Psoas muscle (tissue), 8 donors: ENCODE measurements at places on chromosomes 3 and 15. TPM values are rescaled to one million over a fixed set of nuclear protein-coding genes. Genes with fewer than 3 reads are reported as not detected.

CFAP20DC gene
- not detected for total RNA-seq

SERPINI2 gene
- total RNA-seq: not detected

ABHD10 gene
- 16.0 TPM for total RNA-seq

PCOLCE2 gene
- 1.5 TPM for total RNA-seq

GP9 gene
- total RNA-seq: not detected

SRP14 gene
- total RNA-seq: 168 TPM

TRH gene
- total RNA-seq: not detected

ZNF80 gene
- total RNA-seq: not detected

TRAK1 gene
- 128 TPM for total RNA-seq

GPR62 gene
- 0.20 TPM for total RNA-seq

SKIL gene
- 36.1 TPM for total RNA-seq

RUBCN gene
- total RNA-seq: 26.7 TPM

PLSCR2 gene
- not detected for total RNA-seq

SEMA3G gene
- 13.8 TPM for total RNA-seq

GOLGA8M gene
- 0.38 TPM for total RNA-seq

GADL1 gene
- 1.4 TPM for total RNA-seq

LTF gene
- total RNA-seq: 3.8 TPM

CCR3 gene
- total RNA-seq: 0.48 TPM

SLCO2A1 gene
- 3.7 TPM for total RNA-seq

AHSG gene
- total RNA-seq: not detected

HGD gene
- total RNA-seq: 0.46 TPM

ANKRD34C gene
- total RNA-seq: not detected

NPAP1 gene
- total RNA-seq: not detected

PRR20G gene
- total RNA-seq: not detected

SLC22A14 gene
- 0.17 TPM for total RNA-seq

STRA6 gene
- total RNA-seq: not detected

LRRN1 gene
- total RNA-seq: 12.6 TPM

RPUSD3 gene
- 44.0 TPM for total RNA-seq

LTK gene
- total RNA-seq: 0.15 TPM

NMB gene
- 1.2 TPM for total RNA-seq

GOLGA6D gene
- total RNA-seq: not detected

LRRK1 gene
- 2.6 TPM for total RNA-seq

PDE12 gene
- total RNA-seq: 17.5 TPM

GABRR3 gene
- total RNA-seq: not detected

GDPGP1 gene
- 4.5 TPM for total RNA-seq

LNP1 gene
- total RNA-seq: 2.1 TPM

CLDN16 gene
- total RNA-seq: not detected

ZPLD1 gene
- not detected for total RNA-seq

NEK10 gene
- 5.3 TPM for total RNA-seq

CFAP91 gene
- total RNA-seq: not detected

TF gene
- total RNA-seq: 6.6 TPM
